ENCODE measurements at places on chromosomes 12 and 14. TPM values are rescaled to one million over a fixed set of nuclear protein-coding genes. Genes with fewer than 3 reads are reported as not detected.

- no peak for DNase-seq
Measured at GRCh38 chr14:106813477-106813823, 1287.1 kb downstream of the TMEM121 start.

Gene RTN1
- 0.54 TPM for total RNA-seq

- no peak for DNase-seq
Measured at GRCh38 chr14:104642540-104642868, 37.9 kb upstream of the TMEM179 start.

DNA sequence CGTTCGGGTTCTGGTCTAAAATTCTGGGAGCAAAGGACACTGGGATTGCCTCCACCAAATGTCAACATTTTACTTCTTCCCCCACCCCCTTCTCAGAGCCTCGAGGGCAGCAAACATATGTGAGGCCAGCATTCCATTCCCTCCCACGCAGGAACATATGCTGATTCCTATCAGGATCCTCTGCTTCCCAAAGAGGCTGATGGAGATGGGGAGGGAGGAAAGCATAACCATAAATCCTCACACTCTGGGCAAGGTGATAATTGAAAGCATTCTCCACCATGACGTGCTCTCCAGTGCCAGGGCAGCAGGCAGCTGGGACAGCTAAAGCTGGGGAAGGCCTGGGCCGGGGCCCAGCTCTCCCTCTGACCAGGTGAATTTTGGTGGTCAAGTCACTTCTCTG lies 395.0 kb downstream of the ZFP36L1 start:
- DNase-seq = no peak

DNA sequence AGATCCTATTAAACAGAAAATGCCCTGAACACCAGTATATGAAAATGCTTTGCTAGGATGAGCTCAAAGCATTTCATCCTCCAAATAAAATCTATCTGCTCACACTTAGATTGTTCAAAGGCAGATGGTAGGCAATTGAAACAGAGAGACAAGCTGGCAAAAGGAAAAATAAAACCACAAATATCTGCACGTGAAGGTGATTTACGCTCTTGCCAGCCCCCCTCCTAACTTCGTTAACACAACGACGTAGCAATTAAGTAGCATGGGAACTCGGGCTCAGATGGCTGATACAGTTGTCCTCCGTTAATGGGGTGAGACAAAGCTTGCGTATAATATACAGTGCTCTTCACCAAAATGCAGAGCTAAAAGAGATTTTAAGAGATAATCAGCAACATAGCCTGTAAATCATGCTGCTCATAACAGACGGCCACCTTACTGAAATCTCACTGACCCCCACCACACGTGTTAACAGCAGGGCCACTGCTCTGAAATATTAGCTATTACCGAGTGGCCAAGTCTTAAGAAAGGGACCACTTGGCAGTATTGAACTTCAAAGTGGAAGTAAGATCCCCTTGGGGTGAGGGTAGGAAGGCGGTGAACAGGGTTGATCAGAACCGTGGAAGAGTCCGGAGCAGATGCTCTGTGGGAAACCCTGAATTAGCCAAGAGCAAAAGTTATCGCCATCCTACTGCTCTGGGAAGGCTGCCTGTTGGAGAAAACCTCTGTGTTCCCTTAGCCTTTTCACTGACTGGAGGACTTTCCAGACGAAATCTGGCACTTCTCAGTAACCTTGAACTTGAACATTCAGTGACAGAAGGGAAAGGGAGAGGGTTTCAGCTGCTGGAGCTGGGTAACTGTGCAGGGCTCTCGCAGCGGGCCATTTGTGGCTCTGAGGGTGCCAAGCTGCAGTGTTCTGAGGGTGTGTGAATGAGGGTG lies 23.1 kb downstream of the ETV6 start:
- no peak for DNase-seq

GRCh38 chr12:89350260-89350629 lies 2.1 kb downstream of the DUSP6 start:
- DNase-seq = no peak

All from hematopoietic multipotent progenitor cell (in vitro differentiated cells).